HCT116 (cell line): ENCODE measurements at places on chromosomes 11 and 22. TPM values are rescaled to one million over a fixed set of nuclear protein-coding genes. Genes with fewer than 3 reads are reported as not detected.

- no peak overlapping the region for H3K27ac ChIP-seq
- peaks cover 45% of the 10 kb centered on the region for H3K27me3 ChIP-seq
- H3K4me1 ChIP-seq: no peaks in the 10 kb centered on the region
- H3K4me3 ChIP-seq: no peak overlapping the region
- no peak for DNase-seq
Observed at GRCh38 chr11:126501641-126502040, 146.2 kb downstream of the ST3GAL4 start.

- no peaks in the 10 kb centered on the region for H3K27me3 ChIP-seq
- no peak for DNase-seq
- H3K4me1 ChIP-seq: peaks cover 13% of the 10 kb centered on the region
Observed at GRCh38 chr22:41939981-41940831, 6.7 kb downstream of the CENPM start.

DNA sequence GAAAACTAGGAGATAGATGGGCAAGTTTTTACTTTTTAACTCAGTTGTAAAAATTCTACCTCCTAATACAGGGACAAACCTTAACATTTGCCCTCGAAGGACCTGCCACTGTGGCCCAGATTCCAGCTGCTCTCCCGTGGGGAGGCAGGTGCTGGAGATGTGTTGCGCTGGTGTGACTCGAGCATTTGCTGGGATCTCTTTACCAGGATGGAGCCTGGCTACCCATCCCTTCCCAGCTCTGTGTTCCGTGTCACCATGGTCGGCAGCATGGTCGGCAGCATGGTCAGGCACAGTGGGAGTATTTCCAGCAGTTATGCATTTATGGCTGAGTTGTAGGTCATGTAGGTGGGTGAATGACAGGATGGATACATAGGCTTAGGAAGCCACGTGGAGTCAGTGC, 41.1 kb downstream of the OTOG start:
- DNase-seq: no peak
- H3K4me3 ChIP-seq: no peak overlapping the region
- peaks cover 18% of the 10 kb centered on the region; the same call in 1 of the 2 replicates for H3K27me3 ChIP-seq
- no peaks in the 10 kb centered on the region for H3K36me3 ChIP-seq
- no peaks in the 10 kb centered on the region for H3K4me1 ChIP-seq

- DNase-seq: no peak
- H3K4me3 ChIP-seq: no peak overlapping the region
- peaks cover 36% of the 10 kb centered on the region for H3K4me1 ChIP-seq
- no peaks in the 10 kb centered on the region; the same call in 1 of the 2 replicates for H3K36me3 ChIP-seq
Observed at GRCh38 chr22:37225481-37225880, 13.2 kb upstream of the SSTR3 start.

DNA sequence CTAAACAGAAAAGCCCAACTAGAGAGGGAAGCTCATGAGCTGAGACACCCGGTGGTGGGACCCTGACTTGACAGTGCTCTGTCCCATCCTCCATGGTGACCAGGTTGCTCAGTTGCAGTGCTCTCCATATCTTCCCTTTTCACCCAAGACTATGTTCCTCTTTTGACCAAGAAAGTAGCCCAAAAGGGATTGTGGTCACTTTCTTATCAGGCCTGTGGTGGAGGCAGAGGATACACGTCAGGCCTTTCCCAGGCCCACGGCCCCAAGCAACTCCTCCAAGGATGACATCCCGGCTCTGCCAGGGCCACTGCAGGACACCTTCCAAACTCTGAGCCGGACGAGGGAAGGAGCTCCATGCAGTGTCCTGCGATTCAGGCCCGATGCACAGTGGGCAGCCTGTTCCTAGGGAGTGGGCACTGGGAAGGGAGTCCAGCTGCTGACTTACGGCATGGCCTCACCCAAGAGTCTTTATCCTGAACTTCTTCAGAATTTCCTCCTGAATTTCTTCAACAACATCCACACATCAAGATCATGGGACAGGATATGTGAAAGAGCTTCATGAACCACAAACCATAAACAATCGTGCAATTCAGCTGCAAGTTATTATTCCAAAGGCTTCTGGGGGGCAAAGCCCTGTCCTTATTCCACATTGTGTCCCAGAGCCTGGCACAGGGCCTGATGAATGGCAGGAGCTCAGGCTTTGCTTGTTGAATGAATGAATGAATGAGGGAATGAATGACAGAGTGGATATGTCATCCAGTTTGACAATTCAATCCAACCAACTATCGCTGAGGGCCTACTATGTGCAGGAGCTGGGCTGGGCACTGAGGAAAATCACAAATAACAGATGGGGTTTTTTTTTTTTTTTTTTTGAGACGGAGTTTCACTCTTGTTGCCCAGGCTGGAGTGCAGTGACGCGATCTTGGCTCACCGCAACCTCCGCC, 36.0 kb upstream of the MYH9 start:
- H3K4me1 ChIP-seq: peaks cover 38% of the 10 kb centered on the region
- H3K27ac ChIP-seq: no peak overlapping the region
- no peak overlapping the region for H3K4me3 ChIP-seq

DNA sequence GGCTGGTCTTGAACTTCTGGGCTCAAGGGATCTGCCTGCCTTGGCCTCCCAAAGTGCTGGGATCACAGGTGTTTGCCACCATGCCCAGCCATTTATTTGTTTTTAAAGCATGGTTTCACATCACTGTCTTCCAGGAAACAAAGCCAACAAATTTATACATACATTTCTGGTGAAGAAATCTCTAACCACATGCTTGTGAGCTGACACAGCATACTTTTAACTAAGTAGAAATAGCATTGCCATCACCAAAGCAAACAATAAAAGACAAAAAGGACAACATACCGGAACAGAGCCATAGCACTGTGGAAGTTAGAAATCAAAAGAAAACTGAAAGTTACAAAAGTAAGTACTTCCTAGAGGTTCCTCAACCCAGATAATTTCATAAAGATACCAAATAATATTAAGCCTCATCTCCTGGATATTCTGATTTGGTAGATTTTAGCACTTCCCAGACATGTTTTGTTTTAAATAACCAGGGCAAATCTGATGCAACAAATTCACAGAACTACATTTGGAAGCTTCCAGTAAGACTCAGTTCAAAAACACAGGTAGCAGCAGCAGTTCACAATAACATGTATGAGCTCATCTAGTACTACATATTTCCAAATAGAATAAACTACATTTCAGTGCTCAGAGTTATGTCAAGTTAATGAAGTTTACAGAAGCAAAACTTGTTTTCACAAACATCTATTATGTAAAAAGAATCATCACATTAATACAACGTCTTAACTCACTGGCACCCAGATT, 70.6 kb downstream of the RRAS2 start:
- H3K4me1 ChIP-seq: no peaks in the 10 kb centered on the region
- no peak overlapping the region for H3K4me3 ChIP-seq
- no peaks in the 10 kb centered on the region for H3K27me3 ChIP-seq
- H3K27ac ChIP-seq: no peak overlapping the region
- DNase-seq: no peak

DNA sequence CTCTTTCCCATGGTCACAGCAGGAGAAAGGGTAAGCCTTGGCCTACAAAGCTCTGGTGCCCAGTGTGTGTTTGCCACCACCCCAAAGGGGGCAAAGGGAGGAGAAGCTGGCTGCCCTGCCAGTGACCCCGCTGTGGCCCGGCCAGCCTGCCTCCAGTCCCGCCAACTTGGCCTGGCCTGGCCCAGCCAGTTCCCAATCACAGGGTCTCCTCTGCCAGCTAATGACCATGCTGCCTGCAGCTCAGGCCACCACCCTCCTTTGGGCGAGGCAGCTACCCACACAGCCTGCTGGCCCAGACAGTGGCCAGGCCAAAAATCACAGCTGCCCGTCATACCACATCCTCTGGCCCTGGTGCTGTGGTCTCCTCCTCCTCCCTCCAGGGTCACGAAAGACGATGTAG, 5.1 kb downstream of the GDPD5 start:
- DNase-seq: no peak
- H3K4me1 ChIP-seq: peaks cover 3% of the 10 kb centered on the region; the same call in 1 of the 2 replicates
- no peak overlapping the region for H3K4me3 ChIP-seq
- no peaks in the 10 kb centered on the region for H3K36me3 ChIP-seq
- no peaks in the 10 kb centered on the region for H3K27me3 ChIP-seq

DNA sequence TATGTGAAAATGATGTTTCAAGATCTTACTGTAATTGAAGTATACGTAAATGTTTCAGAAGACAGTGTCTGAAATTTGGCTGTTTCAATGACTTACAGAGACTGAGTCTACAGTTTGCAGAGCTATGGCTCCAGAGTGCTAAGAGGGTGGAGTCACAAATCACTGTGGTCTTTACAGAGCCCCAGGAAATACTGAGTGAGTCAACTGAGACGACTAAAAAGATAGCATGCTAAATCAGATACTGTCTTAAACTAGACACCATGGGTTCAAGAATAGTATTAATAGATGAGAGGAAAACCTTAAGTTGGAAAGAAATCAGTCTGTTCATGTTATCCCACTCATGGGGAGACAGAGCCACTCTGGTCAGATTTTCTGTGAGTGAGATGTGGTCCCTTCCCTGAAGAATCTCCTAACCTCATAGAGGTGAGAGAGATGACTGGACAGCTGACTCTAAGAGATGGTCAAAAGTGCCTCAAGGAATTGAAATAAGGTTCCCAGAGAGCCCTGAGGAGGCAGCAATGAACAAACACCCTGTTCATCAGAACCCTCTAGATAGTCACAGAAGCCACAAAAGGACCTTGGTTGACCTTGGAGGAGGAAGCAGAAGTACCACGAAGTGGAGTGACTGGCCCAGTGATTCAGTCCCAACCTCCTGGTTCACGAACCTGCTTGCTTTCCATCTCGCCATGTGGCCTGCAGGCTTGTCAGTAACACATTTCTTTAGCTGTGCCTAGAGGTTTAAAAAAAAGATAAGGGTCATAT, 30.2 kb downstream of the C11orf91 start:
- no peaks in the 10 kb centered on the region for H3K36me3 ChIP-seq
- H3K4me3 ChIP-seq: no peak overlapping the region
- H3K4me1 ChIP-seq: no peaks in the 10 kb centered on the region
- DNase-seq: no peak

GRCh38 chr11:124276081-124276480, 19.9 kb downstream of the OR8G5 start:
- no peaks in the 10 kb centered on the region for H3K36me3 ChIP-seq
- DNase-seq: no peak
- no peaks in the 10 kb centered on the region for H3K4me1 ChIP-seq
- H3K27me3 ChIP-seq: 0 out of 2 replicates have a peak, but pooled peaks cover 9% of the 10 kb centered on the region
- no peak overlapping the region for H3K27ac ChIP-seq

GRCh38 chr11:34658071-34659015, 37.5 kb downstream of the EHF start:
- no peak overlapping the region for H3K4me3 ChIP-seq
- peaks cover 20% of the 10 kb centered on the region for H3K4me1 ChIP-seq
- no peak for DNase-seq
- H3K36me3 ChIP-seq: no peaks in the 10 kb centered on the region
- no peak overlapping the region for H3K27ac ChIP-seq
- H3K27me3 ChIP-seq: no peaks in the 10 kb centered on the region

GRCh38 chr22:27518531-27519340, 282.8 kb downstream of the MN1 start:
- no peaks in the 10 kb centered on the region for H3K36me3 ChIP-seq
- no peak overlapping the region for H3K4me3 ChIP-seq
- H3K27ac ChIP-seq: no peak overlapping the region
- no peaks in the 10 kb centered on the region for H3K27me3 ChIP-seq

ATF4 gene
- total RNA-seq: 608 TPM

GUCY1A2 gene
- total RNA-seq: 0.10 TPM

NAA40 gene
- total RNA-seq: 25.3 TPM

TMPRSS4 gene
- 1.5 TPM for total RNA-seq

TEAD1 gene
- total RNA-seq: 103 TPM

TPH1 gene
- 0.42 TPM for total RNA-seq

APOL3 gene
- 0.49 TPM for total RNA-seq
